ENCODE measurements at places on chromosomes 4 and X. TPM values are rescaled to one million over a fixed set of nuclear protein-coding genes. Genes with fewer than 3 reads are reported as not detected.
A peak's percentile ranks its signal among the peaks of the same experiment; 100 is the strongest.

Gene IL2RG
- total RNA-seq: 278 TPM

- no peak for DNase-seq
Observed at GRCh38 chr4:71526637-71527406, 188.0 kb downstream of the SLC4A4 start.

GRCh38 chr4:123485601-123486000, 89.0 kb downstream of the SPRY1 start:
- DNase-seq: no peak

Gene CT45A2
- total RNA-seq: not detected

- DNase-seq: no peak
Observed at GRCh38 chr4:173891072-173891471, 361.0 kb upstream of the HAND2 start.

Gene CCKAR
- not detected for total RNA-seq

DNA sequence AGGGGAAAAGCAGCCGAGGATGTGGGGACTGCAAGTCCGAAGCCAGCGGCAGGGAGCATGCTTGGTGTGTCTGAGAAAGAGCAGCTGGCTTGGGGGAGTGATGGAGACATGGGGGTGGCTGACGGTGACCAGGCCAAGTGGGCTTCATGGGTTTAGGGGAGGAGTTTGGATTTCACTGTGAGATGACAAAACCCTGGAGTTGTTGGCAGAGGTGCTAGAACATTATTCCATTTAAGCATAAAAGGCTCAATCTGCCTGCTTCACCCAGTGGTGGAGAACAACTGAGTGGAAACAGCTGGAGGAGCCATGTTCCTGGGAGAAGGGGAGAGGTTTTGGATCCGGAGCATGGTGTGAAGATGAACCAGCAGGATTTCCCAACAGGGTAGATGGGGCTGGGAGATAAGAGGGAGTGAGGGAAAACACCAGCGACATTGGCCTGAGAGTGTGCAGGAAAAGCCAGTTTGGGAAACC, 318.0 kb upstream of the TAPT1 start:
- no peak for DNase-seq

Gene LIMCH1
- not detected for total RNA-seq

Gene SLC4A4
- total RNA-seq: 0.16 TPM

GRCh38 chr4:14848229-14848628, 154.1 kb upstream of the CPEB2 start:
- DNase-seq: no peak

DNA sequence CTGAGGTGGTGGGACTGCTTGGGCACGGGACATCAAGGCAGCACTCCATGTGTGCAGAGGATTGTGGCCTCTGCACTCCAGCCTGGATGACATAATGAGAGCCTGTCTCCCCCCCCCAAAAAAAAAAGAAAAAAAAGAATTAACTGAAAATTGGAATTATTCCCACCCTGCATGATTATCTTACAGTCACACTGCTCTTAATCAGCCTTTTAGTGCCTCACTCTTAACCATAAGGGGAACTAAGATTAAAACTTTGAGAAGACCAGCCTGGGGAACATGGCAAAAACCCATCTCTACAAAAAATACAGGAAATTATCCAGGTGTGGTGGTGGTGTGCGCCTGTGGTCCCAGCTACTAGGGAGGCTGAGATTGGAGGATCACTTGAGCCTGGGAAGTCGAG, 94.6 kb downstream of the UBE2K start:
- no peak for DNase-seq

DNA sequence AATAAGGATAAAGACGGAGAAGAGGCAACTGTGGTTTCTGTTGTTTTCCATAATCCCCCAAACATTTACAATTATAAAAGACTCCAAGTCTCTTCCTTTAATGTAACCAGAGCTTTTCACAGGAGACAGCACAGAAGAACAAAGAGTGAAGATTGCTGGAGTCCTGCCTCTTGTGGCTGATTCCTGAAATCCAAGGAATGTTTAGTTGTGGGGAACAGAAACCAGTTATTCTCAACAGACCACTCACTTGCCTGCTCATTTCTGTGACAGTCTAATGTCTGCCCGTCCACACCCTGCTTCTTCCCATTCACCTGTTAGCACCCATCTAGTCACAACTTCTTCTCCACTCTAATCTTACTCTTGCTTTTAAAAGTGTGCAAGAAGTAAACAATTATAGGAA, 12.1 kb downstream of the TEX13B start:
- DNase-seq: no peak

Gene PPP4R3C
- total RNA-seq: not detected

DNA sequence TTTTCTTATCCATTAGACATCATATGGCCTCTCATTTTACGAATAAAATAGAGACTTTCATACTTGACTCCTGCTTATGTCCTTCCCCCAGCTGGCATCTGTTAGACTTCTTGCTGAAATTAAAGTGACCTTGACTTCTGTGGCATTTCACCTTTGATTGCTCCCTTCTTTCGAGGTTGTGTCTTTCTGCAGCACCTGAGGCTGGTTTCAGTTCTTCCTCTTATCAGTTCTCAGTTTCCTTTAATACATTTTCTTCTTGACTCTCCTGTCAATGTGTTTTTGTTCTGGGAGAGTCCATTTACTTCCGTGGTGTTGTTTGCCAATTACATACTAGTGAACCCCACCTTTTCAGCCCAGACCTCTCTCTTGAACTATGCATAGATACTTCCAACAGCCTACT, 81.6 kb downstream of the RBPJ start:
- no peak for DNase-seq

- DNase-seq: no peak
Observed at GRCh38 chr4:147560625-147561024, 56.6 kb upstream of the TMEM184C start.

Gene ABLIM2
- total RNA-seq: 0.64 TPM

Gene MAPK10
- total RNA-seq: 0.19 TPM

Gene ATP1B4
- total RNA-seq: not detected

Gene TLR1
- 1.7 TPM for total RNA-seq

- peak; percentile 47 for DNase-seq
Observed at GRCh38 chrX:119236623-119237561, 807 bp downstream of the PGRMC1 start.

DNA sequence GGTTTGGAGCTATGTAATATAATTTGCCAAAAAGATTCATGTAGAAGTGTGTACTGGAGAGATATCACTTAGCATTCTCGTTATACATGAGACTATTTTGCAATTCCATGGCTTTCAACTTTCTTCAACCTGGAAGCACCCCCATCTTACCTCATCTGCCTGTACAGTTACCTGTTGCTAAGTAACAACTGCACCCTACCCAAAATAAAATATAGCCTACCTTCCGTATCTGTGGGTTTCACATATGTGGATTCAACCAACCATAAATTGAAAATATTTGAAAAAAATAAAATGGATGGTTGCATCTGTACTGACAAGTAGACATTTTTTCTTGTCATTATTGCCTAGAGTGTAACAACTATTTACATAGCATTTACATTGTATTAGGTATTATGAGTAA, 278.3 kb downstream of the PPP1R2C start:
- DNase-seq: no peak

GRCh38 chr4:103892586-103892985, 172.8 kb upstream of the TACR3 start:
- no peak for DNase-seq

DNA sequence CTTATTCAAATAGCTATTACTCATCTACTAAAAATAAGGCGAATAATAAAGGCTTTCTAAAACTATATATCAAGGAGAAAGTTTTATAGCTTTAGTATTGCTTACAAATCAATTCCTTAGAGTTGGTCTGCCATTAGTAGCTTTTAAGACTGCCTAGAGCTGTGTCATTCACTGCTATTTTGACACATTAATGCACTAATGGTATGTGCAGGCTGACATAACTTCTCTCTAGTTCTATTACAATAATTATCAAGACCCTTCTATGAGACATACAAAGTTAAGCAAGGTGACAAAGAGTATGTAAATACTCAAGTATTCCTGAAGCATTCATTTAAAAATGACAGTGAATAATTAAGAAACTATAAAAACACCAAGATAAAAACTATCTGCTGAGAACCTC, 625.3 kb downstream of the STPG2 start:
- DNase-seq: no peak

Gene FGG
- not detected for total RNA-seq

Gene SSX1
- not detected for total RNA-seq

GRCh38 chrX:45769761-45770582, 569.3 kb upstream of the DIPK2B start:
- peak; percentile 60 for DNase-seq

Gene FAM9C
- not detected for total RNA-seq

GRCh38 chr4:125728568-125728967, 413.8 kb downstream of the FAT4 start:
- DNase-seq: no peak

- DNase-seq: no peak
Observed at GRCh38 chrX:70301716-70302115, 11.8 kb downstream of the KIF4A start.

Gene ACOT9
- 39.9 TPM for total RNA-seq

Gene SEC24D
- total RNA-seq: 33.0 TPM

DNA sequence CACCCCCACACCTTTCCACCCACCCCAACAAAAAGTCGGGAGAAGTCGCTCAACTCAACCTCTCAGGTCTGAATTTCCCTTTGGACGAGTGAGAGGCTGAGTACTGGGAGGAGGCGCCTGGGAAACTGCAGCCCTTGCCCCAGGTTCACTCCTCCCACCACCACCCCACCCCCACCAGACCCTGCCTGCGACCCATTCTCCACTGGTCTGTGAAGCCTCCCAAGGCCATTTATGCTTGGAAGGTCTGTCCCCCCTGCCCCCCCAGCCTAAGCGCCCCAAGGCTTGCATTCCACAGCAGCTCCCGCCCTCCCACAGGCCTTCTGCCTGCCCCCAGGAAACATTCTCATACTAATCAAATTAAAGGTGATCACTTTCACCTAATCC, 27.2 kb downstream of the ELF4 start:
- no peak for DNase-seq

DNA sequence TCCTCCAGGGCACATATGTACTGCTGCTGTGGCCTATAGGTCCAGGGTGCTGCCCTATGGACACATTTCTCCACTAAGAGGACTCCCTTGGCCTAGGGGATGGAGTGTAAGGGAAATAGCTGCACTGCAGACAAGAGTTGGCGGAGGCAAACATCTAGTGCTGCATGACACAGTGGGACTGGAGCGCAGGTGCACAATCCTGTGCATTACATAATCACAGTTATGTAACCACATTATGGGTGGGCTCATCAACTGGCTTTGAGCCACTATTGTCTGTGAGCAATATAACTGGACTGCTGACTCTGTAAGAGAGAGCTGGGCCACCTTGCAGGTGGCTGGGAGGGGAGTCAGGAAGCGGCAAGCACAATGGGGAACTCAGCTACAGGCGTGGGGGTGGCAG, 3.2 kb upstream of the TIGD2 start:
- DNase-seq: peak; percentile 14

Gene GIMD1
- not detected for total RNA-seq

DNA sequence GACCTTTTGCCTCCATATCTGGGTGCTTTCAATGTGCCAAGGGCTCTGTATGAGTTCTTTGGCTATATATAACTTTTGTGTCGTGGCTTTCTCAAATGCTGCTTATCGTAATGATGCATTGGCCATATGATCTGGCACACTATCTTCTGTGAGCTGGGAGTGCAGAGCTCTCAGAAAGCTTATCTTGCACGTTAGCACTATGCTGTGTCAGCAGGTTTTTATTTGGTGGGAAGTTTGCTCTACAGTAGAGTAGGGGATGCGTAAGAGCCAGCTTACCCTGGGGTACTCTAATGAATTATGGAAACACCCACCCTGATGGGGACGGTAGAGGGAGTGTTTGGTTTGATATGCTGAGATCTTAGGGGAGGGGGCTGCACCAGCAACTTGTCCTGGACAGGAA, 119.6 kb downstream of the FAAH2 start:
- DNase-seq: no peak

- DNase-seq: no peak
Observed at GRCh38 chr4:84691170-84691691, 108.3 kb downstream of the CDS1 start.

Gene NUDT9
- 9.8 TPM for total RNA-seq

Gene IL13RA1
- 0.81 TPM for total RNA-seq

DNA sequence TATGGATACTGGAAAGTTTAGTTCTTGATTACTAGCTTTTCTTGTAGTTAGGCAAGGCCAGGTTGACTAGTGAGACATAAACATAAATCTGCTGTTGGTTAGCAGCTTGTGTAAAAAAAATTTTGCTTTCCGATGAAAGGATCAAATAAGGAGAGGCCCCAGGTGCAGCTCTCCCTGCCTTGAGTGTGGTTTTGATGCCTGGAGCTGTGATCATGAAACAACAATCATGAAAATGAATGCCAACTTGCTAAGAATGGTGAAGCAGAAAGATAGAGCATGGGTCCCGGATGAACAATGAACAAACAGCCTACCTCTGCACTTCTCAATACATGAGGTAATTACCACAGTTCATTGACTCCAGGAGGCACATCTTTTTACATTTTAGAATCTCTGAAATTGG, 14.4 kb upstream of the SYP start:
- no peak for DNase-seq

DNA sequence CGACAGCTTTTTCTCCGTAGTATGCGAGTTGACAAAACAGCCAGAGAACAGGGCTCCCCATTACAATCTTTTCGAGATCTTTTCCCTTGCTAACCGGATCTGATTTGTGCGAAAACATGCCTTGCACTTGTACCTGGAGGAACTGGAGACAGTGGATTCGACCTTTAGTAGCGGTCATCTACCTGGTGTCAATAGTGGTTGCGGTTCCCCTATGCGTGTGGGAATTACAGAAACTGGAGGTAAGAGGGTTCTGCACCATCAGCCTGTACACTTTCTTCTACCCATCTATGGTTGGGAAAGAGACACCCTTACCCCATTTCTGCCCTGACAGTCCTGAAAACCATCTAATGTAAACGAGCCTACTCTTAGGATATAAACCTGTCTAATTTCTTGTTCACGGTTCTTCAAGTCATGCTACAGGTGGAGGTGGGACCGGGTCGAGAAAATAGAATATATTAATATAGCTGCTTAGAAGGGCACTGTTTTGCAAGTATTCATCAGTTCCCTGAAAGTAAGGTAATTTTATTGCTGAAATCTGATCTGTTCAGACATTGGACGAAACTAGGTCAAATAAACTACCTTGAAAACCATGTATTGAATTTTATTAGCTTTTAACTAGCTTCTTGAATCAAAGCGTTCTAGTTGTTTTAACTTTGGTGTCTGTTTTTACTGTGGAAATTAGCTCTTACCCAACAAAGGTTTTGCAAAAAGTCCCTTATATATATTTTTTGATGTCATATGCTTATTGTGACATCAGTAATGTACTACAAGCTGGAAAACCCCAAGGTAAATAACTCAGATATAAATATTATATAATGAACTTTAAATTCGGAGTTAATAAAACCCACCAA, 869 bp downstream of the TMEM184C start:
- DNase-seq: no peak

DNA sequence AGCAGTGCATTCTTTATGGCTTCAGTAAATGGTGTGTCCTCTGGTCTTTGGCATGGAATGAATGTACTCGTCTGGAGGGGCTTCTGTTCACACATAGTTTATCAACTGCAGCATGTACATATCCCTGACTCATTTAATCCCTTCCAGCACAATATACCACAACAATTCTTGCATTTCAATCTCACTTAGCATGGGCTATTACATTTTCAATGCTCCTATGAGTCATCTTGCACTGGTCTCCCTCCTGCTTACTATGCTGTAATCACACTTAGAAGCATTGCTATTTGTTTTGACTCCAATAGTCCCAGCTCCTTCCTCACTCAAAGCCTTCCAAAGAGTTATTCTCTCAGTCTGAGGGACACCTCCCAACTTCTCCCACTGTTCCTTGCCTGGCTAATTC, 180.9 kb upstream of the NUDT10 start:
- no peak for DNase-seq

GRCh38 chr4:1463088-1463926, 57.1 kb upstream of the NKX1-1 start:
- no peak for DNase-seq

Data from activated CD4-positive, alpha-beta T cell treated with anti-CD3 and anti-CD28 coated beads for 36 hours (primary cell).